Fibroblast of skin of right biceps (primary cell): ENCODE measurements at places on chromosomes 7 and 10.
A peak's percentile ranks its signal among the peaks of the same experiment; 100 is the strongest.

GRCh38 chr10:84534168-84534567 is 205.8 kb downstream of the CCSER2 start:
- DNase-seq = no peak

DNA sequence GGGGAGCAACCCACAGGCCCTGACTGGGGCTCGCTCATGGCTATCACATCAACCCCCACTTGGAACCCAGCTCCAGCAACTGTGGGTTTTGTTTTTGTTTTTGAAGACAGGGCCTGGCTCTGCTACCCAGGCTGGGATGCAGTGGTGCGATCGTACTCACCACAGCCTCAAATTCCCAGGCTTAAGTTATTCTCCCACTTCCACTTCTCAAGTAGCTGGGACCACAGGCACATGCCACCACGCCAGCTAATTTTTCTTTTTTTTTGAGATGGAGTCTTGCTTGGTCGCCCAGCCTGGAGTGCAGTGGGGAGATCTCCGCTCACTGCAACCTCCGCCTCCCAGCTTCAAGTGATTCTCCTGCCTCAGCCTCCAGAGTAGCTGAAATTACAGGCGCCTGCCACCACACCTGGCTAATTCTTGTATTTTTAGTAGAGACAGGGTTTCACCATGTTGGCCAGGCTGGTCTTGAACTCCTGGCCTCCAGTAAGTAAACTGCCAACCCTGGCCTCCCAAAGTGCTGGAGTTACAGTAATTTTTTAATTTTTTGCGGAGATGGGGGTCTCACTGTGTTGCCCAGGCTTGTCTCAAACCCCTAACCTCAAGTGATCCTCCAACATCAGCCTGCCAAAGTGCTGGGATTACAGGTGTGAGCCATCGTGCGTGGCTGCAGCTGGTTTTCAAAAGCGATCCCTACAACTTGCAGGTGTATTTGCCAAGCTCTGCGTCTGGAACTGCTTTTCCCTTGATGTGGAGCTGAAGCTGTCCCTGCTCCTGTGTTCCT is 228.7 kb downstream of the SKIDA1 start:
- DNase-seq = no peak

- DNase-seq = peak; percentile 43
Observed at GRCh38 chr7:151247611-151248345, 716 bp downstream of the SMARCD3 start.

GRCh38 chr7:40536421-40536820 is 401.6 kb downstream of the SUGCT start:
- no peak for DNase-seq

GRCh38 chr7:38242814-38243213 is 30.6 kb downstream of the TARP start:
- DNase-seq = no peak

- no peak for DNase-seq
Observed at GRCh38 chr7:2873146-2873545, 29.0 kb upstream of the GNA12 start.

DNA sequence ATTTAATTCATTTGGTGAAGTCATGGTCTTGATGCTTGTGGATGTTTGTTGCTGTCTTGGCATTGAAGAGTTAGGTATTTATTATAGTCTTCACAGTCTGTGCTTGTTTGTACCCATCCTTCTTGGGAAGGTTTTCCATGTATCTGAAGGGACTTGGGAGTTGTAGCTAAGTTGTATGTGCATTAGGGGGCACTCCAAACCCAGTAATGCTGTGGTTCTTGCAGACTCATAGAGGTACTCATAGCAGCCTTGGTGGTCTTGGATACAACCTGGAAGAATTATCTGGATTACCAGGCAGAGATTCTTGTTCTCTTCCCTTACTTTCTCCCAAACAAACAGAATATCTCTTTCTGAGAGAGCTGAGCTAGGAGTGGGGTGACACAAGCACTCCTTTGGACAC is 93.2 kb downstream of the ADCYAP1R1 start:
- no peak for DNase-seq

- no peak for DNase-seq
Observed at GRCh38 chr10:100554902-100555301, 19.2 kb downstream of the HIF1AN start.

DNA sequence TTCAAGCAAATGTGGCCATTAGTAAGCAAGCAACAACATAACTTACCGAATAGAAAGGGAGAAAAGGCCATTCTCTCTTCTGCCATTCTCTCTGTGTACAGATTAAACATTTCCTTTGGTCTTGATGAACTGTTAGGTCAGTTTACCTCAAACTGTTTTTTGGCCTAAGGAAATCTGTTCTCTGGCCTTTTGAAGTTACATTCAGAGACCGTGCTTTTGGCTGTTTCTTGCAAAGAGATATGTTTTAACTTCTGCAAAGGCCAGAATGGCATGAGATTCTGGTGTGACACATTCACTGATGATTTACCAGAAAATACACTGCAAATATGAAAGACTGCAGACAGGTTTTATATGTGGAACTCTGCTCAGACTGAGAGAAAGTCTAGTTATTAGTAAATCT is 22.2 kb downstream of the AHR start:
- DNase-seq = no peak

- peak; percentile 14 for DNase-seq
Observed at GRCh38 chr7:156993021-156993924, 17.2 kb downstream of the MNX1 start.

GRCh38 chr7:16753102-16753931 is at the start of gene TSPAN13:
Gene TSPAN13 (plus strand): TSS chr7:16753755. CDS start chr7:16753968, 213 bp downstream.
- DNase-seq = peak; percentile 72

GRCh38 chr10:76357726-76358415 is 926.4 kb downstream of the LRMDA start:
- DNase-seq = no peak

DNA sequence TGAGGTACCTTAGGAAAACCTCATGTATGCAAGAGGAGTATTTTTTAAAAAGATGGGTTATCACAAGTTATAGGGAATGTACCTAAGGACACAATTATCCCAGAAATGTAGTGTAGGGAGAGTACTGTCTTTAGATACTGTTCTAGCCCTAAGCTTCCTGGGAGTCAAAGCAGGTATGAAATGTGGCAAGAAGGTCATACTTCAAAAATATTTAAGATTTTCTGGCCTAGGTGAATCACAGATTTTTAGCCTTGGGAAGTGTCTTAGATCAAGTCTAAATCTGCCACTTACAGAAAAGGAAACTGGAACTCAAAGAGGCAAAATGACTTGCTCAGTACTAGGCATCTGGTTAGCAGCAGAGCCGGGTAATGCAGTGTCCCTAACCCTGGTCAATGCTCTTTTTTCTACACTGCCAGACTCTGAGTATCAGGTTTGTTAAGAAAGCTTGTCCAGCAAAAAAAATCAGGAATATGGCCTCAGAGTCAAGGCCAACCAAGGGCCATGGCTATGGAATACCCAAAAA is 13.9 kb downstream of the PIK3AP1 start:
- no peak for DNase-seq
